ENCODE measurements at places on chromosomes 5 and 9. TPM values are rescaled to one million over a fixed set of nuclear protein-coding genes. Genes with fewer than 3 reads are reported as not detected.

The TMC1 gene
- 0.43 TPM for total RNA-seq

The PCDHA10 gene
- total RNA-seq: 0.28 TPM

The ADGRD2 gene
- not detected for total RNA-seq

The ZFP37 gene
- total RNA-seq: 2.3 TPM

The CCL19 gene
- total RNA-seq: not detected

The PCDHAC1 gene
- total RNA-seq: 0.18 TPM

The MTREX gene
- 71.0 TPM for total RNA-seq

The GDA gene
- total RNA-seq: not detected

The NOTCH1 gene
- 17.4 TPM for total RNA-seq

The IL9 gene
- not detected for total RNA-seq

The PRUNE2 gene
- total RNA-seq: 9.2 TPM

The GABRB2 gene
- total RNA-seq: under 0.01 TPM

The IFNA7 gene
- not detected for total RNA-seq

The BTNL3 gene
- not detected for total RNA-seq

The GPR151 gene
- total RNA-seq: not detected

The PHF24 gene
- under 0.01 TPM for total RNA-seq

The RECK gene
- total RNA-seq: 47.4 TPM

The HAPLN1 gene
- 0.55 TPM for total RNA-seq

The BDP1 gene
- total RNA-seq: 15.8 TPM

The CAMK2A gene
- 0.71 TPM for total RNA-seq

The LCN9 gene
- total RNA-seq: not detected

The CCL27 gene
- total RNA-seq: not detected

The PCDHGC3 gene
- total RNA-seq: 38.1 TPM

The FGF10 gene
- total RNA-seq: 3.8 TPM

The TMEM171 gene
- 1.1 TPM for total RNA-seq

The MARCOL gene
- 8.3 TPM for total RNA-seq

The MARCHF3 gene
- 73.0 TPM for total RNA-seq

The IFNK gene
- not detected for total RNA-seq

The F2RL2 gene
- 5.4 TPM for total RNA-seq

The GPX3 gene
- 35.2 TPM for total RNA-seq

The RASEF gene
- total RNA-seq: 0.14 TPM

Data from smooth muscle cell of bladder (primary cell).